Hindlimb muscle (tissue), 1 donor: ENCODE measurements at places on chromosomes 16 and 17. TPM values are rescaled to one million over a fixed set of nuclear protein-coding genes. Genes with fewer than 3 reads are reported as not detected.

DNA sequence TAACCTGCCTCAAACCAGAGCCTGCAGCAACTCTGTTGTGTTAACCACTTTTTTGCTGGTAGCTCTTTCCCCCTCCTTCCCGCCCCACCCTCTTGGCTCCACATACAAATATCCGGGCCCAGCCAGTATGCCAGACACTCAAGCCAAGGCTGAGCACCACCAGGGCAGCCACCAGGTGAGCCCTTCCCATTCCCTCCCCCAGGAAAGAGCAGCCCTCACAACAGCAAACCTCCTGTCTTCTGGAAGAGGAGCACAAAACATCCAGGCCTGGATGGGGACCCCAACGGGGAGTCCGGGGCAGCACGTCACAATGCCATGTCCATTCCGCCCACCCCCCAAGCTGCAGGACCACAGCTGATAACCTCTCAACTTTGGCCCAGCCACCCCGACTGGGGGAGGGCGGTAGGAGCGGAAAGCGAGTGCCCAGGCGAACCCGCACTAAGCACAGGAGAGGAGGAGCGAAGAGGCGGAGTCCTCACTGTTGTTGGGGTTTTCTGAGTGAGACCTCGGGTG is 757 bp downstream of the ORMDL3 start:
- DNase-seq: peak; percentile 42

Gene USH1G
- polyA plus RNA-seq: not detected

GRCh38 chr17:46739982-46740381 is 78.5 kb downstream of the WNT3 start:
- DNase-seq: no peak

DNA sequence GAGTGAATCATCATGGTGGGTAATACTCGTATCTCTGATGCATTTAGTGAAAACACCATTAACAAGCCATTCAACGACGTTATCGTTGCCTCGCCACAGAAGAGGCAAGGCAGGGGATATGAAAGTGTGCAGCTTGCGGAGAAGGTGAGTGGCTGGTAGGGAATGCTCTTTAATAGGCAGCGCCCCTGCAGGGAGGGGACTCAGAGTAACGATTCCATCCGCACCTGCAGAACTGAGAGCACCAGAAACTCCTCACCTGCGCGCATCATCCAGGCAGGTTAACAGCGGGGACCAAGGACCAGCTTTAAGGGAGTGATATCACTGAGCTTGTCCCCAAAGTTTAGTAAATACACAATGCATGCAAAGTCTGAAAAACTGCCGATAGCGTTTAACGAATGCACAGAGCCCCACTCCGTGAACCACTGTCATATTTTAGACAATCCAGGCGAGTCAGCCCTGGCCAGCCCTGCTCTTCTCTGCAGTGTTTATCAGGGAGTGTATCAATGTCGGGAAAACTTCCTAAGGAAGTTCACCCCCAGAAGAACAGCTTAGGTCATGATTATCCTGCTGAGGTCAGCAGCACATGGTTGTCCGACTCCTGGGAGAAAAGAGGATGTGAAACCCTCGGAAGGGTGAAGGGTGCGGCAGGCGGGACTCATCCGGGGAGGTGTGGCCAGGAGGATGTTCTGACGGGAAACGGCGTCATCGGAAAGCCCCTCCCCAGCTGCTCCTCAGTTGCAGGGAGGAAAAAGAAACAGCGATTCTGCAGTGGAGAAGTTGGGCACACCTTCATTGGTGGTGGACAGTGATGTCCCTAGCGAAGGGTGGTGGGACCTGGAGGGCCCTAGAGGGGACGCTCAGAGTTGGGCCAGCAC is 68.5 kb upstream of the DNAH17 start:
- peak; percentile 73 for DNase-seq

DNA sequence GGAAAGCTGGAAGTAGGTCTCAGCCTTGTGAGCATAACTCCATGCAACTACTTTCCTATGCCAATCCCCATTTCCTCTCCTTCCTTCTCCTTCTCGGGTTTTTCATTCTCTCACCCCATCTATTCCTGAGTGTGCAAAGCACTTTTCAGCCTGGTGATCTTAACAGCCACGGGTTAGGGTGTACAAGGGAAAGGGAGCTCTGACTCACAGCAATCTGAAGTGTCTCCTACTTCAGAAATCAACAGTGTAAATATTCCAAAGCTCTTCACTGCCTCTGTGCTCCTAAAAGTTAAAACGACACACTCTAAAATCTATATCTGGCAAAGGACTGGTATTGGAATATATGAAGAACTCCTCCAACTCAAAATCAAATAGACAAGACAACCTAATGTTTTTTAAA is 268.0 kb upstream of the IRX3 start:
- no peak for DNase-seq

GRCh38 chr17:36151891-36152638 is 24.4 kb downstream of the TBC1D3B start:
- DNase-seq: no peak
